Esophagus mucosa (tissue), 1 donor: ENCODE measurements at places on chromosomes 4 and X.
A peak's percentile ranks its signal among the peaks of the same experiment; 100 is the strongest.

GRCh38 chrX:18537524-18537923 is 112.1 kb downstream of the CDKL5 start:
- no peak for ATAC-seq

GRCh38 chrX:43083016-43083415 is 305.1 kb upstream of the PPP1R2C start:
- no peak for ATAC-seq

DNA sequence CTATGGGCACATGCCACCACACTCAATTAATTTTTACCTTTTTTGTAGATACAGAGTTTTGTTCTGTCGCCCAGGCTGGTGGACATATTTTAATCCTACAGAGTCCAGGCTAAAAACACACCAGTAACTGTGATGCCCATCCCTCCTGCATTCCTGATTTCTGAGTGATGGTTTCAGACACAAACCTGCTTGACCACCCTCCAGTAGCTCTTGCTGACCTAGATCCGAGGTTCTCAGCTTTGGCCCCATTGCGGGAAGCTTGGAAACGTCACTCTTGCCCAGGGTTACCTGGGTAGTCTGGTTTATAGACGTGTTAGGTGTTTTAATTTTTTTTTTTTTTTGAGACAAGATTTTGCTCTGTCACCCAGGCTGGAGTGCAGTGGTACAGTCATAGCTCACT is 7.5 kb downstream of the CD99 start:
- ATAC-seq: peak; percentile 81

DNA sequence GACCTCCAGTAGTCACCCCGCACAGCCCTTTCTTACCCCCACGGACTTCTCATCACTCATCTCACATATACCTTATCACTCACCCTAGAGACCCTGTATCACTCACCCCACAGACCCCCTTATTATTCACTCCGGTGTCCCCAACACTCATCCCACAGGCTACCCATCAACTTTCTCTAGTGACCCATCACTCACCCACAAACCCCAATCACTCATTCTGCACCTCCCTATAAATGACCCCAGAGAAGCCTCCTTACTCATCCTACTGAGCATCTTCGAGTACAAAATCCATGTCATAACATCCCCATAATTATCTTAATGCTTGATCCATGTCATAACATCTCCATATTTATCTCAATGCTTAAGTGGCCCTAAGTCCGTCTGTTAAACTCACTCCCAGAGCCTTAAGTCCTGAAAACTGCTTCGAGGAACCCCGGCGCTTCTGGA is 934 bp downstream of the ZNF41 start:
- ATAC-seq: no peak

- ATAC-seq: no peak
Observed at GRCh38 chr4:89254847-89255246, 52.8 kb downstream of the GPRIN3 start.

DNA sequence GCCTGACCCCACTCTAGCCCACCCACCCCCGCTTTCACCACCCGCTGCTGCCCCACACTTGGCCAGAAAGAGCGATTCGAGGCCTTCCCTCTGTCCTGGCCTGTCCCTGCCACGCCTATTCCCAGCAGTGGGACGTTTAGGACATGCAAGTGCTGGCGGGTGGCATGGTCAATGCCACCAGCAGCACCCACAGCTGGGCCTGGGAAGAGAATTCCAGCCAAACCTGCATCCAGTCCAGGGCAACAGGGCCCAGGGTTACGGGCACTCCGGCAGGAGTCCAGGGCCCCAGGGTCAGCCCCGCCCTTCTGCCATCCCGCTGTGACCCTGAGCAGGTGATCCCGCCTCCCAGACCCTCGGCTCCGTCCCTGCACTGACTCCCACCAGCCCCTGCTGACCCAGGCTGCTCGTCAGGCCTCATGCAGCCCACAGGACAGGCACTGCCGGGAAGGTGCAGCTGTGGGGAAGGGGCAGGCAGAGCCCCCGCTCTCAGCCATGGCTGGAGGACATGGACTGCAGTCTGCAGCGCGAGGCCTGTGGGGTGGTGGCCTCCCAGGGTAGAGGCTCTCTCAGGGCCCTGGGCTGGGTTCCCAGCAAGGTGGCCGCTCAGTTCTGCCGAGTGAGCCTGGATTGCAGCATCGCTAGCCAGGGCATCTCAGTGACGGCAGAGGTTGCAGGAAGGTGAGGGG is 6.8 kb upstream of the HTRA3 start:
- no peak for ATAC-seq

DNA sequence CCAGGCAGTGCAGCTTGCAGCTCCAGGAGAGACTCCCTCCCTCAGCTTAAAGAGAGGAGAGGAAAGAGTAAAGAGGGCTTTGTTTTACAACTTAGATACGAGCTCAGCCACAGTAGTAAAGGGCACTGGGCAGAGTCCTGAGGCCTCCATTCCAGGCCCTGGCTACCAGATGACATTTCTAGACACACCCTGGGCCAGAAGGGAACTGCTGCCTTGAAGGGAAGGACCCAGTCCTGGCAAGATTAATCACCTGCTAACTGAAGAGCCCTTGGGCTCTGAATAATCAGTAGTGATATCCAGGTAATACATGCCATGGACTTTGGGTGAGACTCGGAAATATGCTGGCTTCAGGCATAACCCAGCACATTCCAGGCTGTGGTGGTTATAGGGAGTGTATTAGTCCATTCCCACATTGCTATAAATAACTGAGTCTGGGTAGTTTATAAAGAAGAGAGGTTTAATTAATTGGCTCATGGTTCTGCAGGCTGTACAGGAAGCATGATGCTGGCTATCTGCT is 15.3 kb upstream of the SLC16A2 start:
- ATAC-seq: no peak

- peak; percentile 67 for ATAC-seq
Observed at GRCh38 chrX:45063319-45064095, 137.2 kb downstream of the DIPK2B start.

GRCh38 chr4:55186123-55186522 is 60.7 kb upstream of the KDR start:
- ATAC-seq: no peak

- ATAC-seq: no peak
Observed at GRCh38 chr4:1480720-1481119, 74.5 kb upstream of the NKX1-1 start.

DNA sequence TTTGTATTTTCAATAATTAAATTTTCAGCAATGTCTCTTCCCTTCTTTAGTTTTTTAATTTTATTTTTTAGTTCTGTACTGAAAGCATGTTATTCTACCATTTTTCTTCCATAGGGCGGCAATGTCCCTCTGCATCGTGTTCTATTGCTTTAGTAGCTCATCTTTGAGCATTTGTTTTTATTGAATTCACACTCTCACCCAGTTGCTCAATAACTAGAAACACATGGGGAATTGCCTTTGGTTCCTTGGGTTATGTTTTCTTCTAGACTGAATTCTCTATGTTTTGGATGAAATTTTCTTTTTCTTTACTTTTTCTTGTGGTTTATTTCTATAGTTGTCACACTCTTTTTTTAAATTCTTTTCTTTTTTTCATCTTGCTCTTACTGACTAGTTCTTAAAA is 233.8 kb upstream of the LDB2 start:
- ATAC-seq: no peak

DNA sequence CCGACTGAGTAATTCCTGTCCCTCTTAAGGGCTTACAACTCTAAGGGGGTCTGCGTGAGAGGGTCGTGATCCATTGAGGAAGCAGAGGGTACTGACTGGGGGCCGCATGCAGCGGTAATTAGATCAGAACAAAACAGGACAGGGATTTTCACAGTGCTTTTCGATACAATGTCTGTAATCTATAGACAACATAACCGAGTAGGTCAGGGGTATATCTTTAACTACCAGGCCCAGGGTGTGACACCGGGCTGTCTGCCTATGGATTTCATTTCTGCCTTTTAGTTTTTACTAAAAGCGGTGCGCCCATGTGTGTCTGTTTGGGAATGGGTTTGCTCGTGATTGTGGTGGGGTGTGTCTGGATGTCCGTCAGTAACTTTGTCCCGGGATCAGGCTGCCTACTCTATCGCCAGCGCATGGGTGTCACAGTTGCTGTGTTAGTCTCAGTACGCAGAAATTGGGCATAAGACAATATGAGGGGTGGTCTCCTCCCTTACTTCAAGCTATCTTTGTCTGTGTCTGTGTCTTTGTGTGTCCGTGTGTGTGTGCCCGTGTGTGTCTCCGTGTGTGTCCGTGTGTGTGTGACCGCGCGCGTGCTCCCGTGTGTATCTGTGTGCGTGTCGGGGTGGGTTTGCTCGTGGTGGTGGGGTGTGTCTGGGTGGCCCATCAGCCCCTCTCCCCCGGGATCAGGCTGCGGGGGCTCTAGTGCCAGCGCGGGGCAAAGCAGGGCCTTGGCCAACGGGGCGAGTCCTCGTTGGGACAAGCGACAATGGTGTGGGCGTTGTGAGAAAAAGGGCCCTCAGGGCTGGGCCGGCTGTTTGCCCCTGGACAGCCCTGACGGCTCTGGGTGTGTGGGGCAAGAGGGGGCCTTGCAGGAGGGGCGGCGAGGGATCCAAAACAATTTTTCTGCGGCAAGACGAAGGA is 10.4 kb downstream of the FRG2 start:
- no peak for ATAC-seq

- ATAC-seq: no peak
Observed at GRCh38 chr4:13244444-13244843, 239.7 kb downstream of the RAB28 start.

- no peak for ATAC-seq
Observed at GRCh38 chrX:39318506-39319343, 517.5 kb downstream of the MID1IP1 start.

DNA sequence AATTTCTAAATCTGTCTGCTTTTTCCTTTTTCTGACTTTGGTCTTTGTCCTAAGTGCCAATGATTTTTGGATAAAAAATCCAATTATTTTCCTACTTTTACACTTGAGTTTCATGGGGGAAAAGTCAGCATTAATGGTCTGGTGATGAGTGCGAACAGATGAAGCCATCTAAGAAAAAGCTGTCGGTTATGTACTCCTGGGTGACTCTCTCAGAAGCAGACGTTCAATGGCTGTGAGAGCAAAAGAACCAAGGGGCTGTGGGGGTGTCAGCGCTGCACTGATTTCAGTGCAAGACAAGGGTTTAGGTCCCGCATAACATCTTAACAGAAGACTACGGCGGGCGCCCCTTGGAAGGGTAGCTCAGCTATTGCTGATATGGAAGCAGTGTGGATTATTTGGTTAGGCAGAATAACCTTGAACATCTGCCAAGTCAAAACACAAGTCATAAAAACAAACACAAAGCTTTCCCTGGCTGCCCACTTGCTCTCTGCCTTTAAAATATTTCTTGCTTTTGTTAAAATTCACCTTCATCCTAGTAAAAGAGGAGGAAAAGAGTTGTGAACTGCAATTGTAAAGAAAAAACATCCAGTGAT is 240.5 kb downstream of the MAML3 start:
- ATAC-seq: no peak

GRCh38 chr4:16461362-16461761 is 235.1 kb upstream of the TAPT1 start:
- peak; percentile 75 for ATAC-seq

DNA sequence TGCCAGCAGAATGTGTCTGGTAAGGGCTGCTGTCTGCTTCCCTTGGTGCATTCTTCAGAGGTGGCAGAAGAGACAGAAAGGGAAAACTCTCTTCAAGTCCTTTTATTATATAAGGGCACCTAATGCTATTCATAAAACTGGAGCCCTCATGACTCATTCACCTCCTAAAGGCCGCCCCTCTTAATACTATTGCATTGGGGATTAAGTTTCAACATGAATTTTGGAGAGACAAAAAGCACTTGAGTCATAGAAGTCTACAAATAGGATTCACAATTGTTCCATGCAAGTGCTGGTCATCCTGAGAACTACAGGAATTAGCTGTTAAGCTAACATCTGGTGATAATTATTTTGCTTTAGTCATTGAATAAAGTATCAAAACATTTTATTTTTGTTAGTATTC is 349.5 kb downstream of the HS3ST1 start:
- peak; percentile 90 for ATAC-seq

DNA sequence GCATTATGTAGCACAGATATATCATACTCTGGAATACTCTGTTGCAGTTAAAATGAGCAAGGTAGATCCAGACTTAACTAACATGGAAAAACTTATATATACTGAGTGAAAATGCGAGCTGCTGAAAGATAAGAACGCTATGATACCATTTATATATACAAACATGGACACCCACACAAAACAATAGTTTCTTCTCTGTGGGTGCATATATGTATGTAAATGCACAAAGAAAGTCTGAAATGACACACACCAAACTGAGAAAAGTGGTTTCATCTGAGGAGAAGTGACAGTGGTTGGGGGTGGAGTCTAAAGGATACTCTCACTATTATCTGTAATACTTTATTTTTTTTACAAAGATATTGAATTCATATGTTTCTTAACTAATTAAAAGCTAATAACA is 12.2 kb upstream of the FGF2 start:
- ATAC-seq: no peak

GRCh38 chrX:150547375-150548115 is 20.9 kb upstream of the MTM1 start:
- ATAC-seq: peak; percentile 74

GRCh38 chr4:89039730-89040338 is 17.2 kb downstream of the FAM13A start:
- ATAC-seq: no peak

DNA sequence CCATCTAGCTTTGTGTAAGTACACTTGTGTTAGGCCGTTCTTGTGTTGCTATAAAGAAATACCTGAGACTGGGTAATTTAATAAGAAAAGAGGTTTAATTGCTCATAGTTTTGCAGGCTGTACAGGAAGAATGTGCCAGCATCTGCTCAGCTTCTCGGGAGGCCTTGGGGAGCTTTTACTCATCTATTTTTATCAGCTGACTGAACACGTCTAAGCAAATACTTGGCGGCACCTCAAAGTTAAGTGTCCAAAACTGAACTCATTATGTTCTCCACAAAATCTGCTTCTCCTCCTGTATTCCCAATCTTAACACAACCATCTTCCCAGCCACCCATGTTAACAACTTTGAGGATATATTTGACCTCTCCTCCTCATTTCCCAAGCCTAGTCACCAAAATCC is 42.4 kb upstream of the GATB start:
- no peak for ATAC-seq

- no peak for ATAC-seq
Observed at GRCh38 chr4:146855761-146856160, 89.9 kb downstream of the TTC29 start.

DNA sequence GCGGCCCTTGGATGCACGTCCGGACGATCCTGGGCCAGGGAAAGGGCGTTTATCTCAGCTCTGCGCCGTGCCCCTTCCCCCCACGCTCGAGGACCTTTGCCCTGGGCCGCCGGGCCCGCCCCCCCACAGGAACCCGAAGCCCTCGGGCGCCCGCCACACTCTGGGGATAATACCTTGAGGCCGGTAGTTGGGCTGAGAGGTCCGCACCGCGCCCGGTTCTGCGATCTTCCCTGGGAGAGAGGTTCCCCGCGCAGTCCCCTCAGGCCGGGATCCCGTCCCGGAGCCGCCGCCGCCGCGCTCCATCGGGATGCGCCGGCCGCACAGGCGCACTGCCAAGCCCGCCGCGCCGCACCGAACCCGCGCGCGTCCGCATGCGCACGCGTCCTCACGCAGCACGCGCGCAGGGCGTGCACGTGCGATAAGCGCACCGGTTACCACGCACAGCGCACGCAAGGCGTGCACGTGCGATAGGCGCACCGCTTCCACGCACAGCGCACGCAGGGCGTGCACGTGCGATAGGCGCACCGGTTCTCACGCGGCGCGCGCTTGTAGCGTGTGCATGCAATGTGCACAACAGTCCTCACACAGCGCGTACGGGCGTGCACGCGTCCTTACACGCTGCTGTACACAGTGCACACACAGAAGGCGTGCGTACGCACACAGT is at the start of gene MAP7D2:
Gene MAP7D2 (minus strand): TSS at position 331 of the 664 bp plus-strand sequence. CDS start 28 bp downstream, at position 303.
- peak; percentile 15 for ATAC-seq
